Posterior vena cava (tissue), 2 donors: ENCODE measurements at places on chromosomes 13 and 19. TPM values are rescaled to one million over a fixed set of nuclear protein-coding genes. Genes with fewer than 3 reads are reported as not detected.

The EEF1AKMT1 gene
- total RNA-seq: 13.7 TPM

The ZNF382 gene
- total RNA-seq: 7.3 TPM

The YJEFN3 gene
- 2.9 TPM for total RNA-seq

The SLC8A2 gene
- total RNA-seq: 0.56 TPM

The PRSS57 gene
- total RNA-seq: not detected

The CGB7 gene
- not detected for total RNA-seq

- DNase-seq: no peak
Measured at GRCh38 chr13:103625194-103625593, 559.0 kb upstream of the SLC10A2 start.

- no peak for DNase-seq
Measured at GRCh38 chr13:58587183-58587582, 955.6 kb downstream of the PCDH17 start.

DNA sequence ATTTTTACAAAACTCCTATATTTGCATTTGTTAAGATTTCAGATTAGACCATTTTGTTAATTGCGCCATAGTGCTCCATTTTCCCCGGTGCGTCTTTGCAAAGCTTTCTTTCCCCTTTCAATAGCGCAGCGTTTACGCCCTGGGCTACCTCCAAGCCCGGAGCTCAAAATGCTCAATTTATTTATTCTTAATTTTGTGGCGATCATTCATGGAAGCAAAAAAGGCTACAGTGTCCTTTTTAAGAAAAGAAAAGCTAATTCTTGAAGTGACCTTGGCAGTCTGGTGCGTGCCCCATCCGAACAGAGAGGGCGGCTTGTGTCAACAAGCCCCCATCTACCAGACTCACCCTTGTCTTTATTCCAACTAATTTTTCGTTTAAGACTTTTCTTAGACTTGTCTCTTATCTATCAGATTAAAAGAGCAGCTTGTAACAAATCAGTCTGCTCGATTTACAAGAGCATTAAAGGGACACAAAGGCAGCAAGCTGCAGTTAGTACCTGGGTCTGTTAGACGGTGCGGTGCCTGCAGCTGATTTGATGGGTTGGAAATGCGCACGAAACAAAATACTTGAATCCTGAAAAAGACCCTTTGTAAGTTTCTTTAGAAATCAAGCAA, 30.1 kb downstream of the GSX1 start:
- DNase-seq: no peak

DNA sequence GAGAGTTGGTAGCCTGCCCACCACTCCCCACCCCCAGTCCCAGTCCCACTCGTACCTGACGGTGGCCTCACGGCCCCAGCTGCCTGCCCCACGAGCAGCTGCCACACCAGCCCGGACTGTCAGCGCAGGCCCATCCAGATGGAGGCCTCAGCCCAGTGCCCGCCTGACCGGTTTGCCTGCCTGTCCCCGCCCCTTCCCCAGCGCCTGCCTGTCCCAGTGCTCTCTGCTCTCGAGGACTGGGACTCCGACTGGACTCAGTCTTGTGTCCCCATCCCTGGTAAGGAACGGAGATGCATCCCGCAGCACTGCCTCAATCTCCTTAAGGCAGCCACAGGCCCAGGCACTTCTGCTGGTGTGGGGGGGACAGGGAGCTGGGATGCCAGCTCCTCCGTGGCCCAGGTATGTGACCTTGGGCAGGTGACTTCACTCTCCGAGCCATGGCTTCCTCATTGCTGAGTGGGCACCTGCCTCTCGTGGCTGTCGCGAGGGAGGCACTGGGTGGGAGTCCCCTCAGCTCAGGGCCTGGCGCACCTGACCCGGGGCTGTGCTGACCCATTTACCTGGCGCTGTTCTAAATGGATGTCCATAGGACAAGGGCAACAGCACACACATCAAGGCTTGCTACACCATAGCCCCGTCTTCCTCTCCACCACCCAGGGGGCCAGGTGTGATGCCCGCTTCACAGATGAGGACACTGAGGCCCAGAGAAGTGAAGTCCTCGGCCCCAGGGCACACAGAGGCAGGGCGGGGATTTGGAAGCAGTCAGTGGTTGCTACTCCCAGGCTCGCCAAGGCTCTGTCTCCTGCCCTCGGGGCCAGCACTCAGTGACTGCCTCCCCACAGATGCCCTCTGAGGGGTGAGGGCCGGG, at the start of gene NKPD1:
NKPD1 (minus strand) TSS at position 113 of the 868 bp plus-strand sequence. CDS start 832 bp downstream, outside the sequence.
- no peak for DNase-seq

GRCh38 chr19:11164879-11165406, 9.4 kb upstream of the SPC24 start:
- peak; percentile 96 for DNase-seq

GRCh38 chr13:23716401-23716800, 146.2 kb downstream of the TNFRSF19 start:
- DNase-seq: no peak

GRCh38 chr19:46021531-46022041, 1.3 kb downstream of the PGLYRP1 start:
- peak; percentile 64 for DNase-seq

- DNase-seq: no peak
Measured at GRCh38 chr13:46184277-46184699, 2.3 kb upstream of the LCP1 start.

DNA sequence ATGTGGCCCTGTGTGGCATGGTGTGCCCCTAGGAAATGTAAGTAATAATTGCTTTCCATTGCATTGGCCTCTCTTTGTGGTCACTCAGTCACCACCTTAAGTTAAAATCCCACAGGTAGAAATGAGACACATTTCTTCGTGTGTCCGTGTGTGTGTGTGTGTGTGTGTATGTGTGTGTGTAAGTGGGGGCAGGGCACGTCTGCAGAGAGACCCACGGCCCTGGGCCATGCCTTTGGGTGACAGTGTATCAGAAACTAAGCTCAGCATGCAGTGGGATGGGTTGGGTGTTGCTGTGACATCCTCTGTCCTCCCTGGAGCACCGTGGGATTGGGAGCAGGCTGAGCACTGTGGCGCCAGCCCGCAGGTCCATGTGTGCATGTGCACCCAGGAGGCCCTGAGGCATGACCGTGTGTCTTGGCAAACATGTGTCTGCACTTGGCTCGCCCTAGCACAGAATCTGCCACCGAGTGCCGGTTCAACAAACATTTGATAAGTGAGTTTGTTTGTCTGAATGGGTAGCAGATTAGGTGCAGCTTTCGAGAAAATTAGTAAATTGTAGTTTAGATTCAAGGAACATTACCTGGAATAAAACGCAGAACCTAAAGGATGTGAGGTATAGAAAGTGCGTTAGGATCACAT, 91.8 kb downstream of the WTIP start:
- no peak for DNase-seq

DNA sequence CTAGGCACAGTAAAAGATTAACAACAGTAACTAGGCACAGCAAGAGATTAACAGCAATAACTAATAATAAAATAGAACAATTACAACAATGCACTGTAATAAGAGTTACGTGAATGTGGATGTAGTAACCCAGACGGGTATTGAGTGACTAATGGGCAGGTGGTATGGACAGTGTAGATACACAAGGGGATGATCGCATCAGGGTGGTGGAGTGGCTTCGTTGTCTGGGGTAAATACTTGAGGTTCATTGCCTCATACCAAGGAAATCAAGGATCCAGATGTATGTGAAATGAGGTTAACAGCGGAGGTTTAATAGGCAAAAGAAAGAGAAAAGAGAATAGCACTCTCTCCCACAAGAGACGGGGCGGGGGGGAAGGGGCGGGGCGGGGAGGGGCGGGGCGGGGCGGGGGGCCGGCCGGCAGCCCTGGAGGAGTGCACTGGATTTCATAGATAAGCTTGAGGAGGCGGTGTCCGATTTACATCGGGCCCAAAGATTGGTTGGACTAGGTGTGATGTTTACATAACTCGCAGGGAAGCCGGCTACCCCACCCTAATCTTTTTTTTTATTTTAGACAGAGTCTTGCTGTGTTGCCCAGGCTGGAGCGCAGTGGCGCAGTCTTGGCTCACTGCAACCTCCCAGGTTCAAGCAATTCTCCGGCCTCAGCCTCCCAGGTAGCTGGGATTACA, 106.3 kb downstream of the KCTD15 start:
- DNase-seq: no peak

- no peak for DNase-seq
Measured at GRCh38 chr13:107427536-107427935, 787.8 kb downstream of the LIG4 start.

DNA sequence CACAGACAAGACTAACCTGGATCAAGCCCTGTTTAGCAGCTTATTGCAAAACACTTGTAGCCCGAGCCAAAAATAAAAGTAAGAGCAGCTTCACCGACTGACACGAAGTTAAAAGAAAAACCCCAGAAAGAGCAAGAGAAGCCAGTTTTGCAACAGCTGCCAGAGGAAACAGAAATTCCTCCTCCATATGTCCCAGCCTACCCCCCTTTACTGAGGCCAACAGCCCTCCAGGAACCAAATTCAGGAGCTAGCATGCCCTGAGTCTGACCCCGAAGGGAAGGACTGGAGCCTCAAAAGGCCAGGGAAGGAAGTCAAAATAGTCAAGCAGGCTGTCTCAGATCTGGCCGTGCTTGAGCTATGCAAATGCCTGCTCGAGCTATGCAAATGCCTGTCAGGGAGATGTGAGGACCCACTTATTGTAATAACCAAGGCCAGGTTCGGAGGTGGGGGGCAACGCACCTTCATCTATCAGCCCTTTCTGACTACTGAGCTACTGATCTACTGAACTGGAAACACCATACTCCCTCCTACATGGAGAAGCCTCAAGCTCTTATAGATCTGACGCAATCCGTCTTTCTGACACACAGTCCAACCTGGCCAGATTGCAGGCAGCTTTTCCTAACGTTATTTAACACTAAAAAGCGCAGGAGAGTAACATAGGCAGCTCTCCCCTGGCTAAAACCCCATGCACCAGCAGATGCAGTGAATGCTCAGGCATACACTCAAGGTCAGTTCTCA, 6.7 kb downstream of the SIGLEC11 start:
- peak; percentile 62 for DNase-seq

- DNase-seq: no peak
Measured at GRCh38 chr13:90382425-90382824, 965.1 kb upstream of the MIR17HG start.

DNA sequence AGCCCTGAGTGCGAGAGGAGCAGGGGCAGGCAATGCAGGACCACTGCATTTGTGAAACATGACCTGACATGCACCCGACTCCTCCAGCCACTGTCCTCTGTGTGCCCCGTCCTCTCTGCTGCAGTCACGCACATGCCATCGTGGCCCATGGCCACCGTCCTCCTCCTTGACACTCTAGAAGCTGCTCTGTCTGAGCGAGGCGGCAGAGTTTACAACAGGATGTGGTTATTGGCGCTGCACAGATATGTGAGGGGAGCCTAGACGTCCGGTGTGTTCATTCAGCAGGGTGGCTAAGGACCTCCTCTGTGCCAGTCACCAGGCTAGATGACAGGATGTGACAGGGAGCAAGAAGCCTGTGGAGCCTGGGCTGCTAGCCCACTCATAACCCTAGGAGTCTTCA, 277.8 kb downstream of the FOXO1 start:
- DNase-seq: no peak

- DNase-seq: no peak
Measured at GRCh38 chr19:50661766-50662650, 12.8 kb downstream of the C19orf81 start.

- no peak for DNase-seq
Measured at GRCh38 chr19:15101479-15102082, 5.6 kb upstream of the SYDE1 start.

DNA sequence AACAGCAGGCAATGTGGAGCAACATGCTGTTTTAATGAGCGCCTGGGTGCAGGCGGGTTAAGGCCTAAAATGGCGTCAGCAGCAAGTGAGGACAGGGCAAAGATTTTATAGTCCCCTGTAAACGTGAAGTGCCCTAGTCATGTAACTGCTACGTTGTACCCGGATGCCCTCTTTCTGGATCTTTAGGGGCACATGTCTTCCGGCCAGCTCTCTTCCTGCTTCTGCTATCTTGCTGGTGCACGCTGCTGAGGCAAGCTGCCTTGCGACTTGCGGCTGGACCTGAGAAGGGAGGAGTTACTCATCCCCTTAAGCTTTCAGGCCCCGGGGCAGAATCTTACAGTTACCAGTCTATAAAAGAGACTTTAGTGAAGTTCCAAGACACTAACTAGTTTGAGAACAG, 303.6 kb upstream of the DACH1 start:
- no peak for DNase-seq
